ENCODE measurements at places on chromosomes 4 and X.

- no peaks in the 10 kb centered on the region for H3K4me1 ChIP-seq
- H3K4me3 ChIP-seq: no peak overlapping the region
- no peaks in the 10 kb centered on the region for H3K36me3 ChIP-seq
- no peak overlapping the region for H3K27ac ChIP-seq
- no peaks in the 10 kb centered on the region for H3K27me3 ChIP-seq
- DNase-seq: no peak
Observed at GRCh38 chr4:16826406-16826910, 72.0 kb downstream of the LDB2 start.

DNA sequence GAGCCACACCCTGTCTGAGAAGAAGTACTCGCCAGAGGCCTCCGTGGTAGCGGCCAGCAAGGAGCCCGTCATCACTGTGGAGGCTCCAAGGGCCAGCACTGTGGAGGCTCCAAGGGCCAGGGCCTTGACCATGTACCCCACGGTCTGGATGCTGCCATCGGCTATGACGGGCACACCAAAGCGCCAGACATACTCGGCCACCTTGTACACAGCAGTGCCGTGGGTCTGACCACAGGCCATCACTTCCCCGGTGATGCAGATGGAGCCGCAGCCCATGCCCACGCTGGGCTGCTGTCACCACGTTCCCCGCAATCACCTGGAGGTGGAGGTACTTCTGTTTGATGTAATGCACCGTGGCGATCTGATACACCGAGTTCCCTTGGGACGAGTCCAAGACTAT is 377.7 kb upstream of the MAOA start:
- H3K27ac ChIP-seq: no peak overlapping the region
- H3K4me3 ChIP-seq: no peak overlapping the region

DNA sequence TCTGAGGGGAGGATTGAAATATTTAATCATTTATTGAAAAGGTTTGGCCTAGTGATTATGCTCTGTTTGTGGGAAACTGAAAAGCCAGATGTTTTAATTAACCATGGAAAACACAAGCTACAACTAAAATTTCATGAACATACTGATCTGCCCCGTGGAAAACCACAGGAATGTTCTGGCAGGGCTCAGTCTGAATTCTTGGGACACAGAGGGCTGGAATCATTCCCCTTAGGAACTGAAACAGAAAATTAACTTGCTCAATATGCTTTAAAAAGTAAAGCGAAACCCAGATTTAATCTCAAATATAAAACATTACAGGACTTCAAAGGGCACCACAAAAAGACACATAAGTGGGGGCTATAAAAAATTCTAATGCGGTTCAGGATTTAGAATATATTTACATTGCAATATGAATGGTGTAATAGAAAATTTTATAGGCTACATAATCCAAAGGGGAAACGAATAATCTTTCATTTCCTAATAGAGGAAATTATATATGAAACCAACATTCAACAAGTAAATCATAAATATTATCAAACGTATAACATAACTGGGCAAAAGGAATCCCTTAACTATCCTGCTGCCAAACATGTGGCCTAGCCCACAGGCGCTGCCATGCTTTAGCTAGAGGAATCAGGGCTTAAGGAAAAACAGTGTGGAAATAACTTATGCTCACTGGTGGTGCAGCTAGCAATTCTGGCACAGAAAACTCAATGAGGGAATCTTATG is 70.9 kb downstream of the APBB2 start:
- no peak for DNase-seq
- H3K27ac ChIP-seq: no peak overlapping the region
- no peaks in the 10 kb centered on the region for H3K36me3 ChIP-seq
- no peaks in the 10 kb centered on the region for H3K27me3 ChIP-seq
- no peaks in the 10 kb centered on the region for H3K4me1 ChIP-seq
- no peak overlapping the region for H3K4me3 ChIP-seq

DNA sequence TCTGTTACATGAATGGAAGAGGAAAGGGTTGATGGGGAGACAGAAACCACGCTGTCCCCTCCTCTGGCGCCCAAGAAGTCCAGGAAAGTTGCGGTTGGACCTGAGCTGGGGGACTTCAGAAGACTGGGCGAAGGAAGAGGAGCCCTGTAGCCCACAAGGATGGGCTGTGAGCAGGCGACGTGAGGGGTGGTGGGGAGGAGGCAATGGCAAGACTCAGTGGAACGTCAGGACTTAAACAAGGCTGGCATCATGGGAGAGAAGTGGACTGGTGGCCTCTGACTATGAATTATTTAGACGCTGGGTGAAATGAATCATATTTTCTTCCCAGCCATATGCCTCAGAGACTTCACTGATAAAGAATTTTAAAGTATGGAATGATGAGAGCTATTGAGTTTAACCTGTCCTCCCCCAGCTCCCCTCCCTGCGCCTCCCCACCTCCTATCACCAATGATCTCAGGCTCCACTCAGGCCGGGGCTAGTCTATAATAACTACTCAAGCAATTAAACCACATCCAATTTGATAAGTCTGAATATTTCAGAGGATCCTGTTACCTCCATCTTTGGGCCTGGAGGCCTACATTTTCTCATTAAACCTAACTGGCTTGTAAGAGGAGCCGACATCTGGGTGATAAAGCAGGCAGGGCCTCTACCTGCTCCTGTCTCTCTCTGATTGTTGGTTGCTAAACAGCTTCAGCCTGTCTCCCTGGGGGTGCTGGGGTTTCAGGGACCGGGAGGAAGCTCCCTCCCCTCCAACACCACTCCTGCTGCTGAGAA is 63.6 kb downstream of the SMIM20 start:
- peaks cover 2% of the 10 kb centered on the region for H3K27me3 ChIP-seq
- no peak overlapping the region for H3K27ac ChIP-seq
- no peaks in the 10 kb centered on the region for H3K36me3 ChIP-seq

- peak overlapping the region; percentile 44 for H3K27ac ChIP-seq
- peaks cover 28% of the 10 kb centered on the region for H3K4me1 ChIP-seq
- H3K4me3 ChIP-seq: no peak overlapping the region
Observed at GRCh38 chrX:155068165-155068564, 2.8 kb downstream of the CMC4 start.

DNA sequence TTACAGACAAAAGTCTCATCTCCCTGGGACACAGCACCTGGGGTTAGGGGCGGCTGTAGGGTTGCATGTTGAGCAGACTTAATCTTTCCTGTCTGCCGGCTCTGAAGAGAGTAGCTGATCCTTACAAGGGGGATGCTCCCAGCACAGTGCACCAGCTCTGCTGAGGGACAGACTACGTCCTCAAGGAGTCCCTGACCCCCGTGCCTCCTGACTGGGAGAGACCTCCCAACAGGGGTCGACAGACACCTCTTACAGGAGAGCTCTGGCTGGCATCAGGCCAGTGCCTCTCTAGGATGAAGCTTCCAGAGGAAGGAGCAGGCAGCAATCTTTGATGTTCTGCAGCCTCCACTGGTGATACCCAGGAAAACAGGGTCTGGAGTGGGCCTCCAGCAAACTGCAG is 506.0 kb upstream of the FMR1 start:
- no peaks in the 10 kb centered on the region for H3K36me3 ChIP-seq
- H3K4me3 ChIP-seq: no peak overlapping the region
- DNase-seq: no peak

GRCh38 chr4:13918991-13919441 is 291.5 kb upstream of the BOD1L1 start:
- no peaks in the 10 kb centered on the region for H3K4me1 ChIP-seq
- no peak for DNase-seq
- no peaks in the 10 kb centered on the region for H3K36me3 ChIP-seq
- peaks cover 2% of the 10 kb centered on the region for H3K27me3 ChIP-seq

GRCh38 chr4:47095884-47096283 is 64.5 kb downstream of the GABRB1 start:
- H3K36me3 ChIP-seq: no peaks in the 10 kb centered on the region
- DNase-seq: no peak
- no peaks in the 10 kb centered on the region for H3K27me3 ChIP-seq
- no peak overlapping the region for H3K27ac ChIP-seq

GRCh38 chr4:54475546-54475945 is 182.2 kb upstream of the KIT start:
- H3K4me3 ChIP-seq: no peak overlapping the region
- H3K27me3 ChIP-seq: peaks cover 6% of the 10 kb centered on the region
- no peak for DNase-seq
- H3K36me3 ChIP-seq: peaks cover 9% of the 10 kb centered on the region
- no peaks in the 10 kb centered on the region for H3K4me1 ChIP-seq

DNA sequence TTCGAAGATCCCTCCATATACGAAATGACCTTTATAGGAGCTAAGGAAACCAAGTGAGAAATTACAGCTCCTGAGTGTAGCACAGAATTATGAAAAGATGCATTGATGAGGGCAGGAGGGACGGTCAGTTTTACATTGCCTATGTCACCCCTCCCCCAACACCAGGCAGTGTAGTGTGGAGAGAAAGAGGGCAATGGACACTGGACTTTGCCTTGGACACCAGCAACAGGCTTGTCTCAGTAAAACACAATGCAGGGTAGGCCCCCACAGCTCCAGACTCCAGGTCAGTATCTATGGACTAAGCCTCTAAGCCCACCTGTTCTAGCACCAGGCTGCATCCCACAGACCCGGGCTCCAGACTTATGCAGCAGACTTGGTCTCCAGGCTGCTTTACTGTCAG is 16.5 kb downstream of the APOOL start:
- peaks cover 3% of the 10 kb centered on the region for H3K27me3 ChIP-seq
- DNase-seq: no peak
- peaks cover 2% of the 10 kb centered on the region for H3K4me1 ChIP-seq
- H3K27ac ChIP-seq: no peak overlapping the region

GRCh38 chr4:141328560-141329173 is 108.0 kb downstream of the ZNF330 start:
- no peak for DNase-seq
- no peaks in the 10 kb centered on the region for H3K4me1 ChIP-seq
- peaks cover 7% of the 10 kb centered on the region for H3K27me3 ChIP-seq
- H3K27ac ChIP-seq: no peak overlapping the region

DNA sequence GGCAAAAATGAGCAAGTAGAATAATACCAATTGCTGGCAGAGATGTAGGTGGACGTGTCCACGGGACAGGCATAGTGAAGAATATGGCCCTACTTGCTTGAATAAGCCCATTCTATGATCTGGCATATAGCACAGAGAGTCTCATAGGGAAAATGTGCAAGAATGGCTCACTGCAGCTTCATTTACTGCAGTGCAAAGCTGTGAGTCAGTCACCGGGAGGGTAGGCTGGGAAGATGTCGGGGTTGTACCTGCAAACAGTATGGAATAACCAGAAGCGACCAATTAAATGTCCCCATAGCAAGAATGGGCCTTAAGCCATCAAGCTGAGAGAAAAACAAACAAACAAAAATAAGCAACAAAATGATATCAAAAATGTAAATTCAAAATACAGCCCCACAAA is 74.3 kb downstream of the DHX15 start:
- no peaks in the 10 kb centered on the region for H3K36me3 ChIP-seq
- no peak overlapping the region for H3K4me3 ChIP-seq
- DNase-seq: no peak
- no peaks in the 10 kb centered on the region for H3K4me1 ChIP-seq

- no peak overlapping the region for H3K4me3 ChIP-seq
- DNase-seq: no peak
- no peaks in the 10 kb centered on the region for H3K36me3 ChIP-seq
- H3K4me1 ChIP-seq: no peaks in the 10 kb centered on the region
- no peak overlapping the region for H3K27ac ChIP-seq
Observed at GRCh38 chr4:181085557-181085956, 1157.6 kb upstream of the TENM3 start.

GRCh38 chr4:175616287-175616686 is 195.8 kb downstream of the GPM6A start:
- DNase-seq: no peak
- H3K36me3 ChIP-seq: no peaks in the 10 kb centered on the region
- H3K27me3 ChIP-seq: peaks cover 4% of the 10 kb centered on the region
- H3K27ac ChIP-seq: no peak overlapping the region

DNA sequence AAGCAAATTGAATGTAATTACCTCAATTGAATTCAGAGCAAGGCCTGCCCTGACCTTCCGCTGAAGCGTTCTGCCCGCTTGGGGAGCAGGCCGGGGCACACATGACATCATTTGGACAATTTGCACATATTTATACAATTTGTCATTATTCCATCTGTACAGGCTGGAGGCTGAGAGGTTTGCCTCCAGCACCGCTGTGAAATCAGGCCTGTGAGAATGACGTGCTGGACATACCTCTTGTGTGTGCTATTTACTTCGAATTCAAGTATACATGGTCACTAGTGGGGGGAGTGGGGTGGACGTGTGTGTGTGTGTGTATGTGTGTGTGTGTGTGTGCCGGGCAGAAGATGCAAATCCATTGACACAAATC is 285.6 kb downstream of the SHOX start:
- H3K4me3 ChIP-seq: no peak overlapping the region
- DNase-seq: no peak
- H3K4me1 ChIP-seq: no peaks in the 10 kb centered on the region
- peaks cover 13% of the 10 kb centered on the region for H3K27me3 ChIP-seq
- no peaks in the 10 kb centered on the region for H3K36me3 ChIP-seq
- no peak overlapping the region for H3K27ac ChIP-seq
